ENCODE measurements at places on chromosomes 4 and X. TPM values are rescaled to one million over a fixed set of nuclear protein-coding genes. Genes with fewer than 3 reads are reported as not detected.

Gene MAGEB10
- total RNA-seq = not detected

Gene LDOC1
- not detected for total RNA-seq

Gene TEX28
- total RNA-seq = not detected

DNA sequence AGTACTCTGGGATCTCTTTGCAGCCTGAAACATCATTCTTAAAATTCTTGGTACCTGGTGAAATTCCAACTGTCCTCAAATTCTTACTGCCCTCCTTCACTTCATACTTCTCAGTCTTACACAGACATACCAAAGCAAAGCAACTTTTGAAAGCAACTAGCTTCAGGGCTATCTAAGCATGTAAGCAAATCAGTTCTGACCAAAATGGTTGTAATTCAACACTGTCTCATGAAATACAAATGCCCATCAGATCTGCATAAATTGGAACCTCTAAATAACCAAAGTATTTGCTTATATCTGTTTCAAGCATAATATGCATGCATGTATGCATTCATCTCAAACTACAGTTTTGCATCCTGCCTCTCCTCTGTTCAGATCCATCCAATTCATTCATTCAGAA is 308.1 kb upstream of the PPARGC1A start:
- no peak for DNase-seq

- DNase-seq = no peak
These were observed 81.9 kb upstream of the DHRSX start for GRCh38 chrX:2582667-2583066.

Measured in Panc1 (cell line).